CD8-positive, alpha-beta T cell (primary cell): ENCODE measurements at places on chromosomes 16 and 17.

- DNase-seq: no peak
Observed at GRCh38 chr17:77394540-77395295, 253.9 kb downstream of the SEC14L1 start.

DNA sequence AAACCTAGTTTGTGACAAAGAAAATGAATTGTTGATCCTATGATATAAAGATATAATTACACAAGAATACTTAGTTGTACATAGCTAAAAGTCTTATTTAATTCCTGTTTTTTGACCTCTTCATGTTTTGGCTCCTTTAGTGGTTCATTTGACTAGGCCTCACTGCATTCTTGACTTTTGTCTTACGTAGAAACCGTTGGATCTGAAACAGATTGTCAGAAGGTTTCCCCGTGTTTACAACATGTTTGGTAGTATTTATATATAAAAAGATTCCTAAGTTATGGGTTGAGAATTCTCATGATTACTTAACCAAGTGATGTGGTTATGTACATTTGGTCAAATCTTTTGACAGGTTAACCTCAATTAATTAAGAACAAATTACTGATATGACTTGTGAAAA, 162.8 kb downstream of the BCAS3 start:
- DNase-seq: no peak

GRCh38 chr16:3950343-3951193, 70.1 kb upstream of the CREBBP start:
- DNase-seq: no peak

DNA sequence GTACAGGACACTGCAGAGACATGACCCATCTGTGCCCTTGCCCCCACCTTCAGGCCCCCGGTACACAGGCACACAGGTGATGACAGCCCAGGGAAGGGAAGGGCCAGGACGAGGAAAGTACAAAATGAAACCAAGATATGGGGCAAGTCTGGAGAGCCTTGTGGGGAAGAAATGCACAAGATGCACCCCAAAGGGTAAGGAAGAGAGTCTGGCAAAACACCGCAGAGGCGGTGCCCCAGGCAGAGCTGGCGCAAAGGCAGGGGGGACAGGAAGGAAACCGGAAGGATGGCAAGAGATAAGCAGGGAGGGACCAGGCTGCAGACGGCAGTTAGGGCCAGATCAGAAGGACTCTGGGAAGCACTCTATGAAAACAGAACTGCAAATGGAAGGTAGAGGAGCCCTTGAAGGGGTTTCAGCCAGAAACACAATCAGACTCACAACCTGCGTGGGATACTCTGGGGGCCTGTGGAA, 81.4 kb downstream of the SLC39A11 start:
- DNase-seq: no peak

GRCh38 chr16:3949946-3950342, 69.4 kb upstream of the CREBBP start:
- DNase-seq: no peak

DNA sequence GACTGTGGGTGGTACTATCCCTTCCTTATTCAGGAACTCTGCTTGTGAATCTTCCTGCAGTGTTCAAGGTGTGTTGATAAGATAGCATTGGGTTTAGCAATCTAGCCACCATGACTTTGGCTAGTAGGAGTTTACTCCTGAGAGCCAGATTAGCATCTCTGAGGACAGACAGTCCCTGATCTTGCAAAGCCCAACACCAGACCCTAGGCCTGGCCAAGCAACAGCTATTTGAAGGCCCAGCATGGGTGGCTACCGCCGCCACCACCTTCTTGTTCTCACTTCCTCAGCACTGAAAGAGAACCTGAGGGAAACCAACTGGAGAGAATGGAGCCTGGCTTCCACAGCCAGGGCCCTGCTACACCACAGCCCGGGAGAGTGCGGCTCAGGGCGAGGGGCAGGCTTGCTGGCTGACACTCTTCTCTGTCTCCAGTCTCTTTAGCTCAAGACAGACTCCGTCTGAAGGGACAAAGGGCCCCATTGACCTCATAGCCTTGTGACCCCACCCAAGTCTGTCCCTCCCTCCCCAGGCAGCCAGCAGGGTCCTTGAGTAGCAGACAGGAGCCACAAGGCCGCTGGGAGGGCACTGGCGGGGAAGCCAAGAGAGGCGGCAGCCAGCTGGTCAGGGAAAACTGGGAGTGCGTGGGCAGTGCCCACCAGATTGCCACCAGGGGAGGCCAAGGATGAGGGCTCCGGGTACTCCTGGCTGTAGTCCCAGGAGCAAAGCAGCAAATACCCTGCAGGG, 10.9 kb upstream of the ARHGAP23 start:
- DNase-seq: no peak

- DNase-seq: no peak
Observed at GRCh38 chr17:28327709-28328108, 7.6 kb downstream of the IFT20 start.

DNA sequence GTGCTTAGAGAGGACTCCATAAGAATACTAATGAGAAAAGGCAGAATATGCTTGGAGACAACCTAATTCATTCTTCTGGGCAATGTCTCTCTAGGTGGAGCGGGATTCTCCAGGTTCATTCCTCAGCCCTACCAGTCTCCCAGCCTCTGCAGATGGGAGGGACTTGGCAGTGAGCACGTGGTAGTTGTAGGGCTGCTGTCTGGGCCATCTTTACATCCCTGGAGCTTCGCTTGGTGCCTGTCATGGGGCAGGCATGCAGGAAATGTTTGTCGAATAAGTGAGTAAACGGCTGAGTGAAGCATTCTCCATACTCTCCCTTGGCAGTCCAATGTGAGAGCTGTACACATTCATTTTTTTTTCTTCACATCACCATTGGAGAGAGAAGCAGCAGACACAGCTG, 387.5 kb downstream of the UTP18 start:
- no peak for DNase-seq

GRCh38 chr16:28212532-28212873, 738 bp upstream of the XPO6 start:
- DNase-seq: no peak

DNA sequence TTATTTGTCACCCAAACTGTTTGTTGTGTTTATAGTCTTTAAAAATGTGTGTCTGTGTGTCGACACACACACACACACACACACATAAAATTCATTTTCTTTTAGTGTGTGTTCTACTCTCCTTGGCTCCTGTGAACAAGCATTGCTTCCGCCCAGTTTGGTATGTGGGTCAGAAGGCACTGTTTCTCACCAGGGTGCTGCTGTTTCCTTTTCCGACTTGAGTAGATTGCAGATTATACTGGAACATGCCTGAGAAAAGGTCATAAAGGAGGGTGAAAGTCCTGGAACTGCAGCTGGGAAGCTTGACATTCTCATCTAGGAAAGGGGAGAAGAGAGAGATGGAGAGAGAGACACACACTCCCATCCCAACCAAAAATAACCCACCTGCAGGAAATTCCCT, 330.3 kb downstream of the BCAS3 start:
- DNase-seq: no peak

DNA sequence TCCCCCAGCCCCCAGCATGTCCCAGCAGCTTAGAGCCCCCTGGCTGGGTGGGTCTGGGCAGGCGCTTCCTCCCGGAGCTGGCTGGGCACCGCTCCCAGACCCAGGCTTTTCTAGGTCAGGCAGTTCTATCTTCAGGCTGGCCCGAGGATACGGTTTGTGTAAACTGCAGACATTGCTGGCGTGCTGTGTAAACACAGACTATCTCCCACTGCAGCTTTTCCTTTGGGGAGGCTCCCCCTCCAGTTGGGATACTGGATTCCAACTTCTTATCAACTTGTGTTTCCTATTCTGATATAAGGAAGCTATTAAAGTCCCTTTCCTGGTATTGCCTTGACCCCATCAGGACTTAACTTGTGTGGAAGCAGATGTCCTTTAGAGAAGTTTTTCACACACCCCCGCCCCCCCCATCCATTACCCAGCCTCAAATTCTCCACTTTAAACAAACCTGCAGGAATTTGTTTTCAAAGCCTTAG, 18.3 kb upstream of the GNA13 start:
- no peak for DNase-seq

GRCh38 chr17:60153606-60154390, 4.0 kb downstream of the CA4 start:
- no peak for DNase-seq

DNA sequence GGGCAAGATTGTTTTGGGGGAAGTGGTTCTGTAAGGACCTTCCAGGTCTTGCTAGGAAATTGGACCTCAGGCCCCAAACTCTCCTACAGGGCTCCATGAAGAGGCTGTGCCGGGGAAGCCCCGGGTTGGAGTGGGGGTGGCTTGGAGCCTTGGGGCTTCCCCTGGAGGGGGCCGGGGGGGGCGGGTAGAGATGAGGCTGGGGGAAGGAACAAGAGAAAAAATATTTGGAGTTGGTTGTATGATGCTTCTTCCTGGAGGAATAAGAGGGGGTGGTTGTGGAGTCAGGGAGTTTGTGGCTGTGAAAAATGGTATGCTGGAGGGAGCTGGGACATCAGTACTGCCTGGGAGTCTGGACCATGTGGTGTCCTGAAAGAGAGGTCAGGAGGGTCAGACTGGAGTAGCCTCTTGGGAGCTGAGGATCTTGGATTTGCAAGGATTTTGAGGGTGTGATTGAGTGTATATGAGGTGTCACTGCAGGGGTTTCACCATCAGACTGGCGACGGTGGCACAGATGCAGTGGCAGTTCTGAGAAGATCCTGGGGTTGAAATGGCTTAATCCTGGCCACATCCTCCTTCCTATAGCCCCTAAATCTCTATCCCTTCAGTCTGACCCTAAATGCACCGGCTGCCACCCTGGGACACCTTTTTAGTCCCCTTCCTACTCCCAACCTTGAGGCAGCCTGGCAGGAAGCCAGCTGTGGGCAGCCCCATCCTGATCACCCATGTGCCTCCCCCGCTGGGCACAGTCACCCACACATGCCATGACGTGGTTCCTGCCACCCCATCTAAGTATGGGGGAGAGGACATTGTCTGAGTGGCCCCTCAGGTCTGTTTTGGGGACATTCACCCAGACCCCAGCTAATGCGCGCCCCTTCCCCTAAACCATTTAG, 10.9 kb downstream of the RARA start:
- peak; percentile 95 for DNase-seq

DNA sequence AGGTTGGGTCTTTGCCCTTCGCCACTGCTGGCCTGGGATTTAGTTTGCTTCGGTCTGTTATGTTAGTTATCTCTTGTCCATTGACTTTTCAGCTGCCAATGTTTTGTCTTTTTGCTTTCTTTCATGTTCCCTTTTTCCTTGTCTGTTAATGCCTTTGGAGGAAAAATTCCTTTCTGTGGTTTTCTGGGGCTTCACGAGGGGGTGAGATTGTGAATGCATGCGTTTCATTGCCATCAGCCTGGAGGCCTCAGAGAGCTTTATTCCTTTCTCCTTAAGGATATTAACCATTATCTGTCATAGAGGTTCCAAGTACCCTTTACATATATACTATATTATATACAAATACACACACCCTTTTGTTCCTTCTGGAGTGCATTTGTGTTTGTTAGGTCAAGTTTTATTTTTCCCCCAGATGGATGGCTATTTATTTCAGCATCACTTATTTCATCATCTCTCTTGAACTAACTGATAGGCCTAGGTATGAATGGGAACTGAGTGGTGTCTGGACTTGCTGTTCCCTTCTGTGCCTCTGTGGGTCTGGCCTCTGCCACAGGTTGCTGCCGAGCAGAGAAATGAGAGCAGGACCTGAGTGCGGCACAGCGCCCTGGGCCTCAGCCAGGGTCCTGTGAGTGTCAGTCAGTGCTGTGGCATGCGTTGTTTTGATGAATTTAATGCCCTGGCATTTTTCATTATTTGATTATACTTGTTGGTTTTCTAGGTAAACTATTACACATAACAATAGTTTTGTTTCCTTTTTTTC, 193.4 kb downstream of the LGALS9B start:
- DNase-seq: no peak

- DNase-seq: no peak
Observed at GRCh38 chr16:29686740-29687332, 7.9 kb downstream of the QPRT start.

- no peak for DNase-seq
Observed at GRCh38 chr16:24309258-24310142, 53.4 kb downstream of the CACNG3 start.

- DNase-seq: no peak
Observed at GRCh38 chr16:69831212-69832123, 69.3 kb downstream of the WWP2 start.

GRCh38 chr16:58433569-58433951, 41.3 kb downstream of the GINS3 start:
- DNase-seq: no peak

- DNase-seq: no peak
Observed at GRCh38 chr16:9976601-9977000, 205.6 kb downstream of the GRIN2A start.

DNA sequence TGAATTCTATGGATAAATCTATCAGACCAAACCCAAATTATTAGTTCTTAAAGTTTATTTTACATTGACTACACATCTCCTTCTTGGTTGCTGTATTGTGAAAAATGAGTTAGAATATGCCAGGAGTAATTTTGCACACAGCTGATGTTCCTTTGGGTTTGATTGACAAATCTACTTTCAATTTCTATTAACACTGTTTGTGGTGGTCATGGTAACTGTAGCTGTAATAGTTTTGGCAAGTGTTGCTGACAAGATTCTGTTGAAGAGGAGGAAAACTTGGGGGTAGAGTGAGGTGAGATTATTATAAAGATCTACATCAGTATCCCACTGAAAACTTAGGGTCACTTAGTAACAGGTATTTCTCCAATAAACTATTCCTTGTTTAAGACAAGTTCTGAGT, 30.3 kb downstream of the MRTFB start:
- DNase-seq: no peak

DNA sequence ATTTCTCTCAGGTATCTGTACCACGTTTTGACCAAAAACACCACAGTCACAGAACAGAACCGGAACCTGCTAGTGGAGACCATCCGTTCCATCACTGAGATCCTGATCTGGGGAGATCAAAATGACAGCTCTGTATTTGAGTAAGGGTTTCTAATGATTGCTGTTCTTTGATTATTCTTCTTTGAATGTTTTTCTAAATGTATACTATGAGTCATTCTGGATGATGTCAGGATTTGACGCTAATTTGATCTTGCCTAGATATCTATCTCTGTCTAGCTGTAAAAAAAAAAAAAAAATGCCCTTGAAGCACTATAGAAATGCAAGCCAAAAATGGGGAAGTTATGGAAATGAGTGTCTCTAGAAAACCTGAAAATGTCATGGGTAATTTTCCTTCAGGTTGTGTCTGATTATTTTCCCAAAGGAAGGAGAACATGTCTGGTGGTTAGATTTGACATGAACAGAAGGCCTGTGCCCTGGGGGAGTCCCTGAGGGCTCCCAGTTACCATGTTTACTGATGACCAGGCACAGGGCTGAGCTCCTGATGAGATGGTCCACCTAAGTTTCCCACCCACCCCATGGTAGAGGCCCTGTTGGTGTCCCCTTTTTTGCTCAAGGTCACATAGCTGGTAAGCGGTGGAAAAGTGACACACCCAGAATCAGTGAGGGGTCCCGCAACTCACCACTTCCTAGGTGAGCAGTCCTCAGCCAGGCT, 13.6 kb downstream of the CLEC16A start:
- DNase-seq: no peak
